ENCODE measurements at places on chromosomes 7 and 10. TPM values are rescaled to one million over a fixed set of nuclear protein-coding genes. Genes with fewer than 3 reads are reported as not detected.

GRCh38 chr7:112622159-112622715, 141.4 kb downstream of the LSMEM1 start:
- no peak for DNase-seq

- DNase-seq = no peak
Measured at GRCh38 chr10:103504181-103504783, 10.8 kb downstream of the NEURL1 start.

DNA sequence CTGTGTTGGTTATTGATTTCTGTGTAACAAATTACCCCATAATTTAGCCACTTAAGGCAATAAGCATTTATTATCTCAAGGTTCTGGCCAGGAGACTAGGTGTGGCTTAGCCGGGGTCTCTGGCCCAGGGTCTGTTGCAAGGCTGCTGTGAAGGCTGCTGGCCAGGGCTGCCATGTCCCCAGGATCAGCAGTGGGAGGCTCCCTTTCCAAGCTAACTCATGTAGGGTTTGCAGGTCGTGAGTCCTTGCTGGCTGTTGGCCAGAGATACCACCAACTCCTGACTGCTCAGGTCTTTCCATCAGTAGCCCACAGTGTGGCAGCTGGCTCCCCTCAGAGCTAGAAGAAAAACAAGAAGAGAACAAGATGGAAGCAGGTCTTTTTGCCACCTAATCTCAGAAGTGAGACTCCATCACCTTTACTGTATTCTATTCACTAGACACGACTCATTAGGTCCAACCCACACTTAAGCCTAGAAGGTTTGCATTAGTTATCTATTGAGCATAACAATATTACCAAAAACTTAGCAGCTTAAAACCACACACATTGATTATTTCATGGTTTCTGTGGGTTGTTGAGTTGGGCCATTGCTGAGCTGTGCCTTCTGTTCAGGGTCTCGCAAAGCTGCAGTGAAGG, 185.6 kb downstream of the PFKFB3 start:
- DNase-seq = no peak

Gene ADAM8
- 2.4 TPM for total RNA-seq

DNA sequence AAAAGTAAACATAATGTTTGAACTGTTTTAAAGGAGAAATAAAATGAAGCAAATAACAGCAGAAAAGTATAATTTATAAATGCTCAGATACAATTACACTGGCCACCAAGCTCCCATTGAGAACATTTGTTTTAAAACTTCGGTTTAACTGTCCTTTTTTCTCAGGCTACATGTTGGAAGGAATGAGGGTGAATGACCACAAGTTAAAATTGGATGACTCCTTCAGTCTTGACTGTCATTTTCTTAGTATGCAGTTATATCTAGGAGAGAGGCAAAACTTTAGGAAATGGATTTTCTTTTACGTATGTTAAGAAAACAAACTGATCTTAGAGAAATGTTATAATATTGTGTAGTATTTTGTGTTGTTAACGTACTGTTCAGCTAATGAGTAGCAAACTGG, 5.0 kb downstream of the TRIM24 start:
- DNase-seq = no peak

Gene CCDC172
- total RNA-seq = not detected

GRCh38 chr10:49498425-49498824, 40.5 kb downstream of the ERCC6 start:
- DNase-seq = no peak

Gene GIMAP1
- total RNA-seq = 6.7 TPM

DNA sequence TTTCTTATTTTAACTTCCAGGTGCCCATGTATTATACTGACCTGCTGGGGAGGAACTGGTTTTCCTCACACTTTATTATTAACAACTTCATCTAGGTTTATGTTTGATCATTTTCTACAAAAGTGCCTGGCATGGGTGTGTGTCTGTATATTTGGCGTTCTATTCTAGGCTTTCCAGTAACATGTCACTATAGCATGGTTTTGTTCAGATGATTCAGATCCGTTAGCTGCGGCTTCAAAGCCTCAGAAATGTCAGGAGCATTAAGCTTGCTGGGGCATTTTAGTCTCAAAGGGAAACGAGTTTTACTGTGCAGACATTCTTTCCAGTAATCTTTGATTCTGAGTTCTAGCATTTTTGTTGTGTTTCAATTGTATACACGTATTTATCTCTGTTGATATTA, 2.3 kb downstream of the INPP5A start:
- no peak for DNase-seq

DNA sequence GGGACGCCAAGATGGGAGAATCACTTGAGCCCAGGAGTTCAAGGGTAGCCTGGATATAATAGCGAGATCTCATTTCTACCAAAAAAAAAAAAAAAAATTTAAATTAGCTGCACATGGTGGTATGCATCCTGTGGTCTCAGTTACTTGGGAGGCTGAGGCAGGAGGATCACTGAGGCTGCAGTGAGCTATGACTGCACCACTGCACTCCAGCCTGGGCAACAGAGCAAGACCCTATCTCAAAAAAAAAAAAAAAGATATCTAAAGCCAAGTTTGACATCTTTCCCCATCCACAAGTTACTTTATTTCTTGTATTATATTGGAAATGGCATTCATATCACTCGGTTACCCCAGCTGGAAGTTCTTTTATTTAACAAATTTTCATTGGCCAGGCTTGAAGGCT, 3.4 kb upstream of the PIP4K2A start:
- no peak for DNase-seq

DNA sequence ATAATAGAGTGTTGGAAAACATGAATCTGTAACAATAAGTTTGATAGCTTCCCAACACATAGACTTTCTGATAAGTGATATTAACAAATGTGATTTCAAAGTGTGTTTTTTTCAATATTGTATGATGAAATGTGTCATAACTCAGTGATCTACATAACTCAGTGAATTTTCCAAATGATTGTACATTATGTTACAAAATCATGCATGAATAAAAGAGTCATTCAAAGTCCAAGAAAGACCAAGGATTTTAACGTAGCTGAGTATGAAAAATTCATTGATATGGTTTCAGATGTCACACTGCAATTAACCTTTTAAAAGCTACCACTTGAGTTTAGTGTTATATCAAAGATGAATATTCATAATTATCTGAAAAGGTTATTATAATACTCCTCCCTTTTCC, 111.2 kb downstream of the MYOF start:
- DNase-seq = no peak

- DNase-seq = no peak
Measured at GRCh38 chr10:115026056-115026745, 67.0 kb upstream of the ATRNL1 start.

DNA sequence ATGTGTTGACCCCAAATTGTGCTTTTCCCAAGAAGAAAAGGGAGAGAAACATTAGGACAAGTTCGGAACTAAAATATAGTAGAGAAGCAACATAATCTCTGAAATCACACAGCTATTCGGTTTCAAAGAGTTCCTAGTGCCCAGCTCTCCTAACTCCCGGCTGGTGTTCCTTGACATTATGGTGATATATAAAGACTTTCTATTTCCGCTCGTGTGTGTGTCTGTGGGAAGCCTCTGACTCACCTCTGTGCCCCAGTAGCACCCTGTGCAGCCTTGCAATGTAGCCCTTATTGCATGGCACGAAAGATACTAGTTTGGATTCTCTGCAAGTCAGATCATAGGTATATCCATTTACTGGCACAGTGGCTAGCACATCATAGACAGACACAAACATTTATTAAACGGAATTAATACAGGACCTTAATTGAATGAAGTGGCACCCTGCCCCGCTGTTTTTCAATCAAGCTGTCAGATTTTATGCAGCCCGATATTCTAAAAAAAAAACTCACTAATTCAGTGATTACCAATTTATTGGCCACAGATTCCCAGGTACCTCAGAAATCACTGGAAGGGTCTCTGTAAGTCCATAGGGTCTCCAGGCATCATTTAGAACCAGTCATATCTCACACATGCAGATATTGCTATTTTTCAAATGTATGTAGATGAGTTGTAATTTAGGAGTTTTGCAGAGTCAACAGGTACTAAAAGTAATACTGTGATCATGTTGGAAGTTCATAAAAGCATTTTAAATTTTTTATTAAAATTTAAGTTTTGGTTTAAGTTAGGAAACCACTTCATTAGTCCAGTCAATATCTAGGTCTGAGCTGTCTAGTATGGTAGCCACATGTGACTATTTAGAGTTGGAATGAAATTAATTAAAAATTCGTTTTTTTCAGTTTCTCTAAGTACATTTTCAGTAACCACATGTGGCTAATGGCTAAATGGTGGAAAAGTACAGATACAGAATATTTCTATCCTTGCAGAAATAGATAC, 43.3 kb downstream of the SFTPD start:
- DNase-seq = no peak

Gene IFRD1
- 20.6 TPM for total RNA-seq

GRCh38 chr10:6181249-6181648, 21.5 kb upstream of the PFKFB3 start:
- no peak for DNase-seq

DNA sequence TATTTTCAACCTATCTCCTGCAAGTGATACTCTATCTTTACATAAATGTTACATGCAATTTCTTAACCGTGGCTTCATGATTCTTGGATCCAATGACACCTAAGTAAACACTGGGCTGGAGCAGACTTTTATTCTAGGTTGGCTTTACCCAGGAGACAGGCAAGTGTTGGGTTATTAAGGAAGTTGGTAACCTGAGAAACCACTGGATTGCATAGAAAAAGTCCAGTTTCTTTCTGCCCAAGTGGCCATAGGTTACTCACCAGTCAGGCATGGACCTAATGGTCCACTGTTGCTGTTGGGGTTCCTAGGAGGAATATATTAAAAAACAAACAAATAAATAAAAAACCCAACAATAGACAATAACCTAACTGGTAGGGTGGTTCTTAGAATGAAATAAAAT, 112.8 kb downstream of the SEMA3D start:
- DNase-seq = no peak

Gene MRC1
- total RNA-seq = 26.7 TPM

- DNase-seq = no peak
Measured at GRCh38 chr10:104297697-104298660, 29.0 kb downstream of the GSTO2 start.

Gene CPN1
- not detected for total RNA-seq

DNA sequence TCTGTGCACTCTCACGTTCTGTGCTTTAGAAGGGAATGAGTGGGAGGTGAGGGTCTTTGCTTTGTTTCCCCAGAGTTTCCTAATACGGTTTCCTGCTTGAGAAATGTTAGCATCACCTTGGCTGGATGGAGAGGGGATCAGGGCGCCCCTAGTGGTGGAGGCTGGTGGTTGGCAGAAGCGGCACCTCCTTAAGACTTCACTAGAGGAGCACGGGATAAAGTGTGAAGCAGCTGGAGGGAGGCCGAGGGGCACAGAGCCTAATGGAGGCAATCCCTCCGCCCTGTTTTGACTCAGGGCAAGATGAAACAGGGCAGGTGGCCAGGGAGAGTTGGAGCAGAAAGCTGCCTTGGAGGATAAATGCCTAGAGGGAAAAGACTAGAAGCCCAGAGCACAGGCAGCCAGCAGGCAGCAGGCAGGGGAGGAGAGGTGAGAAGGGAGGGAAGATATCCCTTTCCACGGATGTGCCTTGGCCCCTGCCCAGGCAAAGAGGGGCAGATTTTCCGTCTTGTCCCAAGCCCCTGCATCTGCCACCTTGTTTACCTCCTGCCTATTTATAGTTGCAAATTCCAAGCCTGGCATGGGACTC, 56.0 kb upstream of the BTRC start:
- peak; percentile 67 for DNase-seq

Gene ZNF736
- 3.8 TPM for total RNA-seq

Gene TCF7L2
- total RNA-seq = 13.5 TPM

Gene CCL24
- total RNA-seq = 0.47 TPM

Gene UBTD1
- total RNA-seq = 28.1 TPM

Gene ZNF25
- 19.4 TPM for total RNA-seq

GRCh38 chr10:79057481-79058275, 11.1 kb upstream of the ZMIZ1 start:
- DNase-seq = no peak

DNA sequence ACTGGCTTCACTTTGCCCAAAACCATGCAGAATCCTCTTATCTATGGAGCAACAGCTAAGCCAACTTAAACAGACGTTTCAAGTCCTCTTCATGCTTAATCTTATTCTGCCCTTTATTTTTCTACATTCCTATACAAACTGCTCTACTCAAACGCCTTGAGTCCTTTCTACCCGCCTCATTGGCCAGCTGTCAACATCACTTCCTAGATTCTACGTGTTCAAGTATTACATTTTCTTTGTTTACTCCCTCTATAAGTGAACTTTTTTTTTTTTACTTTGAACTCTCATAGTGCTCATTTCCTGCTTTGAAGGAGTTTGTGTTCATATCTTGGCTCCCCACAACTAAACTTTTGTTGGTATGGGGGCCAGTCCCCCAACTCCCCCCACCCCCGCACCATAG, 28.9 kb upstream of the SLC26A5 start:
- no peak for DNase-seq

Gene PALD1
- total RNA-seq = 5.2 TPM

Gene PAX4
- not detected for total RNA-seq

Gene NUTM2E
- 0.10 TPM for total RNA-seq

Gene PLXNA4
- 19.2 TPM for total RNA-seq

DNA sequence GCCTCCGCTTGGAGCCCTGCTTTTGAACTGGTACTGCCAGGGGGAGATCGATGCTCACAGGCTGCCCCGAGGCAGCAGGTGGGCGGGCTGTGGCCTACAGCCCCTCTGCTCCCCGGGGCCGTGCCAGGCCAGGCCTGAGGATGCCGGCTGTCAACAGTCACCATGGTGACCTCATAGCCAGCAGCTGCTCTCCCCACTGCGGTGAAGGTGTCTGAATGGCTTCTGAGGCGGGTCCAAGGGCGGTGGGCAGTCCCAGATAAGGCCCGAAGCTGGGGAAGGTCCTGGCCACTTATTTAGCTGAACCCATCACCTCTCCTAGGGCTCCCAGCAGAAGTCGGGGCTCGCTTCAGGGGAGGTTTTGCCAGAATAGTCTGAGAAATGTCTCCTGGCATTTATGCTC, 179.3 kb downstream of the ARHGAP12 start:
- no peak for DNase-seq

DNA sequence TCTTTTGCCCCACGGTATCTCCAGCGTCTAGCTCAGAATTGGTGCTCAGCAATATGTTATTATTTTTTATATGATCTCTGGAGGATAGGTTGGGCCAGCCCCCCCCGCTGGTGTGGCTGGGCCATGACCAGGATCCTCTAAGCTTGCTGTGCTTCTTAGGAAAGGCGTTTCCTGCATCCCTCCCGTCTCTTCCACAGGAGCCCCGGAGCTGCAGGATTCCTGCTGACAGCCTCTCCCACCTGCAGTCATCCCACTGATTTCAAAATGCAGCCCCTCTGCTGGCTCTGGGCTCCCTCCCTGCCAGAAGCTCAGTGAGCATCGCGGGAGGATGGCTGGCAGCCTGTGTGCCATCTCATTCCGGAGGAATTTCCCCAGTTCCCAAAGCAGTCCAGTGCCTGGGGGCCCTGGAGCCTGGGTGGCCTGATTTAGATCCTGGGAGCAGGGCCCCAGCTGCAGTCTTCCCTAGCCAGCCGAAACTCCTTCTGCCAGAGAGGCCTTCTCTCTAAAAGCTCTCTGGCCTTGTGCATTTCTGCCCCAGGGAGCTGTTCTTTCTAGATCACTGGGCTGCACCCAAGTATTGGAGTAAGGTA, 21.8 kb upstream of the GOLGA7B start:
- no peak for DNase-seq

DNA sequence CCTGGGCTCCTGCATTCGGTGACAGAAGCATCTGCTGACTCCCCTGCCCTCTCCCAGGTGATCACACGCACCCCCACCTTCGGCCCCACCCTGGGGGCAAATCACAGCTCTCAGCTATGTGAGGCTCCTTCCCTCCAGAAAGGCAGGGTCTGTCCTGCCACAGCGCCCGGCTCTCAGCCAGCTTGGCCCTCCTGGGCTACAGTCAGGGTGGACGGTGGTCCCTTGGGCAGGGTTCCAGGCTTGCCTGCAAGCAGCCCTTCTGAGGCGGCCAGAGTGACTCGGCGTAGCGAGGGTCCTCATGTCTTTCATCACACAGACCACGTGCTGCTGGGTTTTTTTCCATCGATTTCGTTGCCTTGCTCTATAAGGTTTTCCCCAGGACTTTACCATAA, 53.6 kb upstream of the EBF3 start:
- DNase-seq = no peak

Data from left ventricle myocardium superior (tissue), 1 donor.